Stimulated activated CD8-positive, alpha-beta memory T cell treated with anti-CD3 and anti-CD28 coated beads, Interleukin-4, amount 100 ng/mL, for 4 hours (primary cell): ENCODE measurements at places on chromosomes 12 and 14.

GRCh38 chr14:94292872-94293577 is at the start of gene SERPINA10:
Gene SERPINA10 (minus strand): TSS chr14:94293268. CDS start chr14:94290593, 2,675 bp downstream.
- DNase-seq: no peak

- peak; percentile 6 for DNase-seq
These were observed 32.5 kb upstream of the PLEKHG6 start for GRCh38 chr12:6277982-6278438.

DNA sequence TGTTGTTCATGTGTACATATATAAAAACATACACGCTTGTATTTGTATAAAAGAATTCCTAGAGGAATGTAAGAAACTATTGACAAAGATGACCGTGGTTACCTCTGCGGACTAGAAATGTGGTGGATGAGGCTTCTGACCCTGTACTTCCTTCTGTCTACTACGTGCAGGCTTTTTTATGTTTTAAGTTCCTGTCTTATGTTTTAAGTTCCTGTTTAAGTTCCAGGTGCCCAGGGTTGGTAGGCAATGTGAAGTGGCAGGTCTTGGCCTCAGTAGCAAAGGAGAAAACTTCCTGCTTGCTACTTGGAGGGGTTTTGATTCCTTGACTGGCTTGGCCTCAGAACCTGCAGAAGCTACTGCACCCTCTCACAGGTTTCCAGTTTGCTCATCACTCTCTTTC is 11.6 kb downstream of the POMT2 start:
- no peak for DNase-seq

- no peak for DNase-seq
These were observed 603 bp upstream of the LRR1 start for GRCh38 chr14:49598189-49598484.

DNA sequence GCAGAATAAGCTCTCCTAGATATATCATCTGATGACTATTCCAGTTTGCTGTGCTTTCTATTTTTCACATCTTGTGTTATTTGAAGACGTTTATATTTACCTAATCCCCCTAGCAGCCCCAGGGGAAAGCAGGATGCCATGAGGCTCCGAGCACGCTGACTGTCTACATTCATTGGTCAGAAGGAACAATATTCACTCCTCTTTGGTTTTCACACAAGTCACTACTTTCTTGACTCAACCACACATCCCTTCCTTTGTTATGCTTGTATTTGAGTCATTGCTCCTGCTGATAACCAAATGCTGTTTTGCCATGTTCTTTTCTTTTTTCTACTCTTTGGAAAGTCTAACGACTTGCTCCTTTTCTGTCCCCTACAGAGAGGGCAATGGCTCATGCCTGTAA is 86.5 kb upstream of the SLC38A2 start:
- no peak for DNase-seq

DNA sequence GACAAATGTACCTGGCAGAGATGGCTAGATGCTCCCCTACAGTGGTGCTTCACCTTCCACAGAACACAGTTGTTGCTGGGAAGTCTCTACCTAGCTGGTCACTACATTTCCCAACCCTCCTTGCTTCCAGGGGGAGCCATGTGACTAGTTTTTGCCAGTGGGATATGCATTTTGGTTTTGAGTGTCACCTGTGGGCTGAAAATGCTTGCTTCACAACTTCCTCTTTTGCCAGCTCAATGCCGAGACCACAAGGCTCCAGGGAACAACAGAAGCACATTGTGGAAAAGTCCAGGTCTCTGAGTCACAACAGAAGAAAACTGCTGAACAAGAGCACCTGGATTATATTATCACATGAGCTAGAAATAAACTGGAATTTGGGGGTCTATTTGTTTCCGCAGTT is 48.5 kb upstream of the ARHGAP5 start:
- no peak for DNase-seq

DNA sequence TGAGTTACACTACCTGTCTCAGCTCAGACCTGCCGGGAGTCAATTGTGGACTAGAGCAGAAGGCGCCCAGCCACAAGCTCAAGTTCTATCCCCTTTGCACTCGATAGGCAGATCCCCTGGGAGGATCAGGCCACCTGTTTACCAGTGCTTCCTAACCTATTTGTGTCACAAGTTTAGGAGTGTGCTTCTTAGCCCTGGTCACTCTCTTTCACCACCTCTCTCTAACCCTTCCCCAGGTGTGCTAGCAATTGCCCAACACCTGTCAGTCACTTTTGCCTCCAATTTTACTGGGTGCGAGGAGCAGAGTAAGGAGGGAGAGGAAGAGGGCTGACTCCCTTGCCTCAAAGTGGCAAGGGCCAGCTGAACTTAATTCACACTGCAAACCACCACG is 745 bp upstream of the NAA30 start:
- DNase-seq: no peak

DNA sequence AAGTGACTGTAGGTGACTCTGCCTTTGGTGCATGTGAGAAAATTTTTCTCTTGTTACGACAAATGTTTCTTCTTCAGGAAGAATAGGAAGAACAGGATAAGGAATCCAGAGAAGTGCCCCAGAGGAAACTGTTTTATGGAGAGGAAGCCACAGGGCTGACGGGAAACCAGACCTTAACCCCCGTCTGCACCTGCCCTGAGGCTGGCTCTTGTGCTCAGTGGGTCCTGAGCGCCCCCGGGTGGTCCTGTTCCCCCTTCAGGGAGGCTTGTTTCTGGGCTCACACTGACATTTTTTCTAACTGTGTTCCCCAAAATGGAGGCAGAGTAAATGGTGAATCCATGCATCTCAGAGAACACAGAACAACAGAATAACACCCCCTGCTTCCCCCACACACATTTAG is 691.8 kb downstream of the TMEM121 start:
- DNase-seq: no peak

DNA sequence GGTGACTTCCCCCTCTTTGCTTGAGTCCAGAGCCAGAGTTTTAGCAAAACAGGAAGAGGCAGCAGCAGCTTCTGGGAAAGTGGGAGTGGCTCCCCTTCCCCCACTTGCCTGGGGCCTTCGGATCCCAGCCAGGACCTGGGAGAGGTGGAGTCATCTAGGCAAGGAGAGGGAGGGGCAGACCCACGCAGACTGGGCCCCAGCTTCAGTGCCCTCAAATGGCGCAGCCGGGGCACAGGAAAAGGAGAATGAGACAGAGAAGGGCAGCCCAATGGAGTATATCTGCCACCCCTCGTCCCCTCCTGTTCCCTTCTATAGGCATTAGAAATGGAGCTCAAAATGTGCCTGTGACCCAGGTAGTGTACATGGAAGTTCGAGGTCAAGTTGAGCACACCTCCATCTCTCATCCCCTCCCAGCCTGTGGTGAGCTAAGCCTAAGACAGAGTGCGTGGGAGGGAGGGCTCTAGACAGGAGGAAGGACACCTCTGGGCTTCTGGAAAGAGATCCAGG is 9.3 kb upstream of the HDAC7 start:
- no peak for DNase-seq

DNA sequence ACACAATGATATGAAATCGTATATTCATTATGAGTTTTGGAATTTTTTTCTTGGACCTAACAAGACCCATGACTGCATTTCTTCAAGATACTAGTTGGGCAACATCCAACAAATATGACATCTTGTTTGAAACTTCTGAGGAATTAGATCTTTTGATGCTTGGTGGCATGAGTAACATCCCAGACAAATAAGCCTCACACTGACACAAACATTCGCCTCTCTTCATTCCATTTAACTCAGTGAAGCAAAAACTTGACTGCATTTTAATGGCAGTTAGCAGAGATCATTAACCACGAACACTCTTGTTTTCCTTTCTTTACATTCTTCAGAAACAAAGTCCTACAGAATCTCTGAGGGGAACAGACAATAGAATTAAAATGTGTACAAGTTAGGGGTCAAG is 758.3 kb downstream of the C12orf50 start:
- no peak for DNase-seq

DNA sequence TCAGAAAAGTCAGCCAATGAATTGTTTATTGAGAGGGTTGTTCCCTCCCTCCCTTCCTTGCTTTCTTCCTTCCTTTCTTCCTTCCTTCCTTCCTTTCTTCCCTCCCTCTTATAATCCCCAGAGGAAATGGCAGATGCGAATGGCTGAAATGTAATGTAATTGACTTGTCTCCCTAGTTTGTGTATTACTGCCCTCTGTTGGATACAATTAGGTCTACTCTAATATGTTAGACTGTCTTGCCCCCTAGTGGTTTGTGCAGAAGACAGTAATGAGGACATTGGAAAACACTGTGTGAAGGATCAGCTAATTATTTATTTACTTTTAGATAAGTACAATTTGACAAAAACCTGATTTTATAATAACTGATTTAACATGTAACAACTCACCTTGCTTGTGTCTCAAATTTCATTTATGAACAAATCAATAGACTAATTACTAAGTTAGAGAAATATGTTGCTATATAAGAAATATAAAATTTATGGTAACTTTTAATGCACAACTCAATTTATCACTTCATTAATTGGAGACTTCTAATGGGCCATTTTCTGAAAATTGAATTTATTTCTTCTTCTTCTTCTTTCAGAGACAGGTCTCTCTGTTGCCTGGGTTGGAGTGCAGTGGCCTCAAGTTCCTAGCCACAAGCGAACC is 229.8 kb upstream of the LRIG3 start:
- DNase-seq: no peak

GRCh38 chr12:100897240-100897639 is 102.7 kb downstream of the ANO4 start:
- no peak for DNase-seq

- DNase-seq: no peak
These were observed 148.6 kb downstream of the CALM1 start for GRCh38 chr14:90545382-90545781.

DNA sequence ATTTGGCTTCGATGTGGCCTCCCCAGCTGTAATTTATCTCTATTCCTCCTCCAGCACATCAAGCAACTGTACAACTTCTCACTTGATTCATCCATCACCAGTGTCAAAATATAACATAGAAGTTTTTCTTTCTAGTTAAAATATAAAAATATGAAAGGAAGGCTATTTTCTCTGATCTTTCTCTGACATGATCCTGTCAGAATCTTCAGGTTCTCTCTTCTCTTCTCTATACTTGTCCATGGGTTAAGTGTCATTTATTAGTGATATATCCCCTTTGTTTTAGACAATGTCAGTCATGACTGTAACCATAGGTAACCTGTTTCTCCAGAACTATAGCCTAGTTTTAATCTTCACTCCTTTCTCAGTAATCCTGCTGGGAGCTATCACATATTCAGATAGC is 132.5 kb upstream of the G2E3 start:
- no peak for DNase-seq

DNA sequence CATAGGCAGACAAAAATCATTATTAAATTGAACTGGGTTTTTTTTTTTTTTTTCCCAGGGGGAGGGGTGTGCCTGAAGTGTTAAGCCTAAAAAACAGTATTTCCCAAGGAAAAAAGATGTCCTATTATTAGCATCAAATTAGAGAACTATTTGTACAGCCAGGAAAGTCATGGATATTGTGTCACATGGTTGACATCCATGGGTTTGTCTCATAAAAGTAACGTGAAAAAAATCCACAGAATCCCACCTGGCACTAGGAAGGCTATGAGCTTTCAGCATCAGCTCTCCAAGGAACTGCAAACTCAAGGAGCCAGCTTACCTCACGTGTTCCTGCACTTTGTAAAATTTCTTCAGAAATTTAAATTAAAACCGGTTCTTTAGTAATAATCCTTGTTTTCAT is 69.1 kb upstream of the EGLN3 start:
- DNase-seq: no peak

DNA sequence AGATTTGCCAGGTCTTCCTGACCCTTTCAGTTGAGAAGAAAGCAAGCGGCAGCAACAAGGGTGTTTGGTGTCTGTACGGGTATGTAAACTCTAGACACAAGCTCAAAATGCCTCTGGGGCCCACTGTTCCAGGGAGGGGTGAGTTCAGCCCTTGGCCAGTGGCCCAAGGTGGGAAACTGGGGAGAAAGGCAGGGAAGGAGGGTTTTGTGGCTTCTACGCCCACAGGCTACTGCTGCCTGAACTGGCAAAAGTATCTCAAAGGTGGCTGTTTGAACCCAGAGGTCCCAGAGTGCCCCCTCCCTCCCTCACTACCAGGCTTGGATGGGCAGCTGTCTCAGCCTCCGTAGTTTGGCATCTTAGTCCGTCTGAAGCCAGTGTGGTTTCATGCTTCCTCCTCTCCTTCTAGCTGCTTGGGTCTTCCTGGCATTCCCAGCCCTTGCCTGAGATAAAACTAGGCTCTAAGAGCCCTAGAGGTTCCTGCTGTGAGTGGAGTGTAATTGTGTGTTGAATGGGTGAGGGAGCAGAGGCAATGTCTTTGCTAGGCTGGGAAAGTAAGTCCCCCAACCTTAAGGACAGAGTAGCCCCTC is 5.5 kb downstream of the HOXC5 start:
- no peak for DNase-seq

DNA sequence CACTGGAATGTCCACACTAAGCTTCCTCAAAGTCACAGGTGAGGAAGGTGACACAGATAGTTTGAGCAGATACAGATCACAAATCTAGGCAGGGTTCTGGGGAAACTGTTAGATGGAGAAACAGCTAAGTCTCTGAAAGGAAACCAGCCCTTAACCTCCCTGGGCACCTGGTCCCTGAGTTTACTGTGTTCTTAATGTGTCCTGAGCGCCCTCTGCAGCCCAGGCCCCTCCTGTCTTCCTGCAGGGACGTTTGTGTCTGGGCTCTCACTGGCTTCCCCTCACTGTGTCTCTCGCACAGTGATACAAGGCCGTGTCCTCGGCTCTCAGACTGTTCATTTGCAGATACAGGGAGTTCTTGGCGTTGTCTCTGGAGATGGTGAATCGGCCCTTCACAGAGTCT is 684.3 kb downstream of the TMEM121 start:
- DNase-seq: no peak

DNA sequence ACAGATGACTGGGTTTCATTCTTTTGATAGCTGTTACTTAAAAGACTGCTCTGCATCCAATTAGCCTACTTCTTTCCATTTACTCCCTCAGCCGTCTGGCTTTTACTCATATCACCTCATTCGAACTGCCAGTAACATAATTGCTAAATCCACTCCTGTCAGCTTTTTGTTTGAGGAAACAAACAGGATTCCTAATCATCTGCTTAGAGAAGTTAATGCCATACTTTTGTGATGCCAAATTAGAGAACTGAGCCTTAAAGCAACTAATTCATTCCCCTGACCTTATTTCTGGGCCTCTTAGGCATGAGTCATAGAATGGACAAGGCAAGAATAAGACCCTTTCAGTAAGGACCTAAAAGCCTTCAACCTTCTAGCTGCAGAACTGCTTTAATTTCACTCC is 2.9 kb downstream of the OXA1L start:
- no peak for DNase-seq

DNA sequence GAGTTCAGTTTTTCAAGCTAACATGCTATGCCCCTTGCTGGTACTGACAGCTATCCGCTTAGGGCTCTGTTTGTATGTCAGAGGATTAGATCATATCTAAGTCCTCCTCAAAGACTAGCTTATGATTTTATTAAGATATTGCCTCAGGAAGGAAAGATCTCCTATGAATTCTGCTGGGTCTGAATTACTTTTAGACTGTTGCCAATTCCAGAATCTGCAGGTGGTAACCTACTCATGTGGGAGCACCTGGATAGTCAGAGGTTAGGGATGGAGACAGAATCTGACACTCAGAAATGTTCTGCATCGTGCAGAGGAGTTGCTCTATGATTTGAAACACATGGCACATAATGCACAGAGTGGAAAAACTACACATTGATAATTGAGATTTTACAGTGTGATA is 843.4 kb downstream of the SLC6A15 start:
- DNase-seq: no peak

- DNase-seq: no peak
These were observed 42.8 kb downstream of the RASSF3 start for GRCh38 chr12:64653123-64653522.
